ENCODE measurements at places on chromosomes 16 and 17.

- no peak for DNase-seq
Observed at GRCh38 chr17:73641826-73642600, 2.2 kb downstream of the SDK2 start.

GRCh38 chr17:21549107-21549687 lies 143.1 kb upstream of the KCNJ18 start:
- peak; percentile 57 for DNase-seq

DNA sequence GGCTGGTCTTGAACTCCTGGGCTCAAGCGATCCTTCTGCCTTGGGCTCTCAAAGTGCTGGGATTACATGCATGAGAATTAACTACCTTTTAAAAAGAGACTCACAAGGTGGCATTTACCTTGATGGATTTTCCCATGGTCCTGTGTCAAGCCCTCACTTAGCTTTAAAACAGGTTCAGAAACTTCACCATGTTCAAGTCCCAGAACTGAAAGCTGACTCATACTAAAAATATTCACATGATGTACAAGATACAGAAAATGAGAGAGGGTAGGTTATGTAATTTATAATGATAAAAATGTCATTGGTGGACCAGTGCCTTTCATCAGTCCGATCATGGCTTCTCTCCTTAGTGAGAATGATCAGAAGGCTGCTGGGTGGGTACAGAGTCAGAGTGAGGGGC lies 4.3 kb upstream of the AKAP1 start:
- no peak for DNase-seq

DNA sequence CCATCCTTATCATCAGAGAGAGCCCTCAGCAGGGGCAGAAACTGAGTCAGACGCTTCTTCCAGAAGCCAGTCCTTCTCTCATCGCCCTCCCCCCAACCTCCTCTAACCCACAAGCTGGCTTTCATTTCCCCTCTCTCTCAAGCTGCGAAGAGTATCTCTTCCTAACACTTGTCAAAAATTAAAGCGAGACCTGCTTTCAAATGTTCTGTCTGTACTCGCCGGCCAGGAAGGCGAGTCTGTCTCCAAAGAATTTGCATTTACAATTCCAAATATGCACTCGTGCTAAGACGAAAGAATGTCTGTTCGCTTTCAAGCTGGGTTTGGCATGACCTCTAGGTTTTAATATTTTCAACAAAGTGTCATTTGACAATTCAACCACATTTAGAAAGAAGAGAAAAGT lies 140.4 kb downstream of the RGS9 start:
- no peak for DNase-seq

- DNase-seq = no peak
Observed at GRCh38 chr17:77304746-77305473, 164.1 kb downstream of the SEC14L1 start.

GRCh38 chr17:39981766-39982375 lies 1.3 kb downstream of the PSMD3 start:
- no peak for DNase-seq

GRCh38 chr17:35087731-35088355 lies 24.3 kb upstream of the RFFL start:
- peak; percentile 4 for DNase-seq

DNA sequence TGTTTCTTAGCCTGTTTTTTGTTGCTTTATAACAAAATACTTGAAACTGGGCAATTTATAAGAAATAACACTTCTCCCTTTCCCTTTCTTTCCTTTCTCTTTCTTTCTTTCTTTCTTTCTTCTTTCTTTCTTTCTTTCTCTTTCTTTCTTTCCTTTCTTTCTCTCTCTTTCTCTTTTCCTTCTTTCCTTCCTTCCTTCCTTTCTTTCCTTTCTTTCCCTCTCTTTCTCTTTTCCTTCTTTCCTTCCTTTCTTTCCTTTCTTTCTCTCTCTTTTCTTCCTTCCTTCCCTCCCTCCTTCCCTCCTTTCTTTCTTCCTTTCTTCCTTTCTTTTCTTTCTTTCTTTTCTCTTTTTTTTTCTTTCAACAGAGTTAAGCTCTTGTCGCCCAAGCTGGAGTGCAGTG lies 27.8 kb downstream of the FAM20A start:
- no peak for DNase-seq

- peak; percentile 2 for DNase-seq
Observed at GRCh38 chr16:21001262-21001661, 100.7 kb downstream of the LYRM1 start.

DNA sequence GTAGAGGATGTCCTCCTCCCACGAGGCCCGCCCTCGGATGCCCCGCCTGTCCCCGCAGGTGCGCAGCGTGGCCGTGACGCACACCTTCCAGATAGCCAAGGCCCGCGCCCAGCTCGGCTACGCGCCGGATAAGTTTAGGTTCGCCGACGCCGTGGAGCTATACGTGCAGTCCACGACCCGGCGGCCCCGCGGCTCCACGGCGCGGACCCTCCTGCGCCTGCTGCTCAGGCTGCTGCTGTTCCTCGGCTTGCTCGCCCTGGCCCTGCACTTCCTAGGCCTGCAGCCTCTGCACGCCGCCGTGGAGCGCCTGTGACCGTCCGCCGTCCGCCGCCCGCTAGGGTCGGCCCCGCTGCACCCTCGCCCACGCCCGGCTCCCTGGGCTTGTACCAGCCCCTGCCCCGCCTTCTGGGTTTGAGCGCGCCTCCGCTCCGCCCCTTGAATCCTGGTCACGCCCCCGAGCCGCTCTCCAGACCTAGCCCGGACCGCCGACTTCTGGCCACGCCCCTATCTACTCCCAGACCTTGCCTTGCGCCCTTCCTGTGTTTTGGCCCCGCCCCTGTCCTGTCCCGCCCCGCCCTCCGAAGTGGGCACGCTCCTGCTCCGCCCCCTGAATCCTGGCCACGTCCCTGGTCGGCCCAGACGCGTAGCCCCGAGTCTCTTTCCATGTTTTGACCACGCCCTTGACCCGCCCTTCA lies 15.8 kb upstream of the EEF2K start:
- peak; percentile 99 for DNase-seq

DNA sequence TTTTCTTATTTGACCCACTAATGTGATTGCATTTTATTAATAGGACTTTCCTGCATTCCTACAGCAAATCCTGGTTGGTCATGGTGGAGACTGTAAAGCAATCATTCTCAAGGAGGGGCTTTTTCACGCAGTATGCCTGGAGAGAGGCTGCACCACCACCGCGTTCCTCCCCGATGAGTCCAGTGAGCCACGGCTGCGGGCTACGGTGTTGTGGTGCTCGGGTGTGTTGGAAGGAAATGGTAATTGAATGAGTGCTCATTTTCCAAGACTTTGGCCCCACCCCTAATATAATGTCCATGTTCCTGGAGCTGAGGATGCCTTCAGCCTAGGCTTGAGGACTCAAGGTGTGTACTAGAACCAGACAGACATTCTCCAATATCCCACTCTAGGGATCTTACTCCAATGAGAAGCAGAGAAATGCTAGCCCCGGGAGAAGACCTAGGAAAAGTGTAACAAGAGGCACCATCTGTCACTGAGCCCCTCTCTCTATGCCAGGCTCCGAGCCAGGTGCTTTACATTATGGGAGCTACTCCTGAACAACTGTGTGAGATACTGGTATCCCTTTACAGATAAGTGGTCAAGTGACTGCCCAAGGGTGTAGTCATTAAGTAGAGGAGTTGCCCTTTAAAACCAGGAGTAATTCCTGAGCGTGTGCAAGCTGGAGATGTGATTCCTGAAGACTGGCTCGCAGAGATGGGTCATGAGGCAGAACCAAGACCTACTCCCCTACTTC lies 39.4 kb downstream of the HEATR6 start:
- DNase-seq = no peak

GRCh38 chr17:12035673-12036072 lies 15.0 kb downstream of the MAP2K4 start:
- no peak for DNase-seq

DNA sequence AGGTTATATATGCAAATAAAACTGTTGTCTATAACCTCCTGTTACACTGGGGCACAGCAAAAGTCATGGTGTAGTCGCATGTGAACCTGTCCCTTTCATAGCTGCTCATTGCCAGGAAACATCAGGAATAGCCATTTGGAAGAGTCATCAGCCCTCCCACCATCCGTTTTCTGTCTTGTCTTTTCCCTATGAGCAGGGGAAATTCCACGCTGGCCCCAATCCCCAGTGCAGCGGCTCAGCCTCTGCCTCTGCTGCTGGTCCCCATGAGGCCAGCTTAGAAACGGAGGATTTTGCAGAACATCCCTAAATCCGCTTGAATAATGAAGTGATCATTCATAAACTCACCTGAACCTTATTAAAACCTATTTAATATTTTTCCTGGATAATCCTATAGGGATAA lies 10.5 kb downstream of the MAPT start:
- no peak for DNase-seq

DNA sequence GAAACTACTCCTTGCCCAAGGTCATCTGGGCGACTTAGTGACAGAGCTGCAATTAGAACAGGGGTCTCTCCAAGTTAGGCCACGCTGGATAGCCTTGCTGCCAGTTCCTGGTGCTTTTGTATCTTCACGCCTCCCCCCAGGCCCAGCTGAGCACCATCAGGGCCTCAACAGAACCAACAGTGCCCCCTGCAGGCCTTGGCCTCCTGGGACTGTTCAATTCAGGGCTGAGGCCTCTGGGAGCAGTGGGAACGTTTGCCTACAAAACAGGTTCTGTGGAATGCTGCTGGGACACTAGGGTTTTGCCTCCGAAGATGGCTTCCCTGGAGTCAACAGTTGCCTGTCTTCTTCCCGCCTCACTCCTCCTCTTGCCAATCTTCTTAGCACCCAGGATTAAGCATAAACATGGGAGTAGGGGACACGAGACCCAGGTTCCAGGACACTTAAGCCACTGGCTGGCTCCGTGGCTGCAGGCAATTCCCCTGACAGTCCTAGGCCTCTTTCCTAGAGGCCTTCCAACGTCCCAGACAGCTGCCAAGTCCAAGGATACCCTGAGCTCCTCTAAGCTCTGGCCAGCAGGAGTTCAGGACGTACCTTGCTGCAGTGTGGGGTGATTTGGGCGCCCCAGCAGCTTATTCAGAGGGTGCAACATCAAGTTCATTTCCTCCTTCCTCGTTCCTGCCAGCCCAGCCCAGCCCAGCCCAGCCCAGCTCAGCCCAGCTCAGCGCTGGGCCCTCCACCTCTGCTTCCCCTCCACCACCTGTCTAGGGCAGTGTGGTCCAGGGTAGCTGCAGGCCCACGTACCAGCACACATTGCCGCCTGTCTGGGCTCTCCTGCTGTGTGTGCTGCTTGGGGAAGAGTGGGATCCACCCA lies 246.6 kb upstream of the RPL38 start:
- DNase-seq = no peak

GRCh38 chr17:33966410-33967059 lies 288.6 kb upstream of the CCL2 start:
- DNase-seq = no peak

- peak; percentile 19 for DNase-seq
Observed at GRCh38 chr17:67027031-67027628, 17.2 kb upstream of the CACNG1 start.

- DNase-seq = peak; percentile 22
Observed at GRCh38 chr16:46947900-46948547, 25.4 kb downstream of the DNAJA2 start.

GRCh38 chr16:69703638-69704037 lies 22.7 kb downstream of the NQO1 start:
- DNase-seq = no peak

- DNase-seq = peak; percentile 33
Observed at GRCh38 chr16:89687092-89687940, 827 bp downstream of the CDK10 start.

DNA sequence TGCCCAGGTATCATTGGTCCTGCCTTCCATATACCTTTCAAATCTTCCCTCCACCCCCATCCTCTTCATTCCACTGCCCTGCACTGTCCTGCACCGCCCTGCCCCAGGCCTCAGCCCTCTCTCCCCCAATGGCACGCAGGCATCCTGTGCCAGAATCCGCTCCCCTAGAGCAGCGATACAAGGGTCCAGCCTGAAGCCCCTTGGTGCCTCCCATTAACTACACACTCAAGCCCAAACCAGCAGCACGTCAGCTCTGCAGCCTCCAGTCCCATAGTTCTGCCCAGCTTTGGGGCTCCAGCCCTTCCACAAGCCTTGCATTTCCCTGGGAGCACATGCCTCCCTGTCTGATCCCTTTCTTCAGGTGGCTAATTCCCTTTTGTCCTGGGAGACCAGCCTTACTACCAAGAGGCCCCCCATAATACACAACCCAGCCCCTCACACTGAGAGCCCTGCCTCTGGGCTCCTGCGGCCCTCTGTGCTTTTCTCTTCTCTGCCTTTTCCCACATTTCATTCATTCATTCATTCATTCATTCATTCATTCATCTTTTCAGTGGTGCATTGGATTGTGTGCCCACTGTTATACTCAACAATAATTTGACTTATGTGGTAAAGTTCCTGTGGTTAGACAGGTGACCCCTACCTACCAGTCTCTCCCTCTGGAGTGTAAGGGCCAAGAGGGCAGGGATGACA lies 26.8 kb upstream of the DLX3 start:
- DNase-seq = no peak

DNA sequence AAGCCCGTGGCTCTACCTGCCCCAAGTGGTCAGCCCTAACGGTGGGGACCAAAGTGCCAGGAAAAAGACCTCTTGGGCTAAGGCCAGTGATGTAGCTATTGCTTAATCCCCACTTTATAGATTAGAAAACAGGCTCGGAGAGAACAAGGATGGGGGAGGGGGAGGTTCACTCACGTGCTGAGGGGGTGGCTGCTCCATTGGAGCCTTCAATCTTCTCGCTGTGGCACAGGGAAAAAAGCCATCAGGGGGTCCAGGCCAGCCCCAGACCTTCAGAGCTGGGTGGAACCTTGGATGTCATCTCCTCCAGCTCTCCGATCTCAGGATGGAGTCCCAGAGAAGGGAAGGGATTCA lies 45.9 kb downstream of the SRCIN1 start:
- DNase-seq = no peak

DNA sequence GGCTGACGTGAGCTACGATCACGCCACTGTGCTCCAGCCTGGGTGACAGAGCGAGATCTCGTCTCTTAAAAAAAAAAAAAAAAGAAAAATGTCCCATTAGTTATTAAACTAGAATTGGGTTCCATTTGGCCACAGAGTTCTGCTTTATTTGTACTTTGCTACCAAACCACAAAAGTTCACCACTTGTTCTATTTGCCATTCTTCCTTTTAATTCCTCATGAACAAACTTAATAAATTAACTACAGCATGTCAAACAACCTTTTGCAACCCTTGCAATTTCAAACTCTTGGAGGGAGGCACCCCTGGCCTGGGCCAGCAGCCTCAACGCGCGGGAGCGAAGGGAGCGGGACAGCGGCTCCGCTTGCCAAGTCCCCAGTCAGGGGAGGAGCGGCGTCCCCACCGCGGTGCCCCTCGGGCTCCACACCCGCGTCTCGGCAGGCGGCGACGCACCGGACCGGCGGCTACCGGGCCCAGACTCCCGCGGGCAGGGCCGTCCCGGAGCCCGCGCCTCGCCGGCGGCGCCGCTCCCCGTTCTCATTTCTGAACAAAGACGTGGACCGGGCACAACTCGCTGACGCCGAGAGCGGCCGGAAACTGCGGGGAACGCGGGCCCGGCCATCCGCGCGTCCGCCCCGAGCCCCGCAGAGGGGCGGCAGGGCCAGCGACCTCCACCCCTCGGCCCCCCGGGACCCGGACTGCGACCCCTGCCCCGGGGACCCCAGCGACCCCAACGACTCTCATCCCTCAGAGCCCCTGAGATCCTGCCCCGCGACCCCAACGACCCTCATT lies 775 bp downstream of the CYTH1 start:
- no peak for DNase-seq

- DNase-seq = no peak
Observed at GRCh38 chr17:38735161-38735997, 5.2 kb downstream of the CISD3 start.

GRCh38 chr17:29796652-29797051 lies 133.4 kb downstream of the SSH2 start:
- no peak for DNase-seq

All from HFFc6 (cell line).